ENCODE measurements at places on chromosomes 13 and 19. TPM values are rescaled to one million over a fixed set of nuclear protein-coding genes. Genes with fewer than 3 reads are reported as not detected.
A peak's percentile ranks its signal among the peaks of the same experiment; 100 is the strongest.

- H3K4me1 ChIP-seq = peaks cover 11% of the 10 kb centered on the region
- DNase-seq = peak; percentile 46
- no peak overlapping the region for H3K4me3 ChIP-seq
- no peaks in the 10 kb centered on the region for H3K36me3 ChIP-seq
- H3K27ac ChIP-seq = no peak overlapping the region
- no peaks in the 10 kb centered on the region for H3K27me3 ChIP-seq
Measured at GRCh38 chr19:51607920-51608562, 22.2 kb downstream of the SIGLEC5 start.

CAPS gene
- total RNA-seq = 3.6 TPM

DNA sequence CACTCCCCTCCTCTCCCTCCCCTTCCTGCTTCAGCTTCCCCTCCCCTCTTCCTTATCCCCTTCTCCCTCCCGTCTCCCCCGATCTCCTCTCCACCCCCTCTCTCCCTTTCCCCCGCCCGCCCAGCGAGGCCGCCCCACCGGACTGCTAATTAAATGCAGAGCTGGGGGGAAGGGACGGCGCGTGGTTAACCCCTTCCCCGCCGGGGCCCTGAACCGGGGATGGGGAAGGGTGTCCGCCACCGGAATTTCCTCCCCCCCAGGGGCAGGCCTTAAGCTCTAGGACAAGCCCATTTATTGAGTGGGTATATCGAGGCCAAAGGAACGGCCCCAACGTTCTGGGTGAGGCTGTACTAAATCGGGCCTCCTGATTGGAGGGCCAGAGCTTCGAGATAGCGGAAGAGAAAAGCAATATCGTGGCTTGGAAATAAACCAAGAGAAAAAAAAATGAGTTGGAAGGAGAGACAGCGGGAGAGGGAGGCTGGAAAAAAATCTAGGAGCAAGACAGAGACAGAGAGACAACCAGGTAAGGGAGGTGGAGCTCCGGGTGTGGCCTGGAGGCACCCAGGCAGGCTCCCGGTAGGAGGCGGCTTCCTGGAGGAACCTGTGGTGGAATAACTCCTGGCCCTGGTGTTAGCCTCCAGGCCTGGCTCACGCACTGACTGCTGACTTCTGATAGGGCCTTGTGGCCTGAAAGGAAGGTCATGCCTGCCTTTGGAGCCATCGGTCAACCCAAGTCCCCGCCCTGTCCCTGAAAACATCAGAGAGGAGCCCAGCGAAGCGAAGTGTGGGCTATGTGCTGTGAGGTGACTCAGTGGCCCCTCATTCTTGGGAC is 11.6 kb upstream of the JUND start:
- H3K4me3 ChIP-seq = peak overlapping the region; percentile 89
- H3K27ac ChIP-seq = peak overlapping the region; percentile 96
- DNase-seq = no peak
- peaks cover 19% of the 10 kb centered on the region for H3K36me3 ChIP-seq
- no peaks in the 10 kb centered on the region for H3K27me3 ChIP-seq

SIGLEC10 gene
- 3.7 TPM for total RNA-seq

NUDT15 gene
- total RNA-seq = 16.8 TPM

RABAC1 gene
- 41.3 TPM for total RNA-seq

- H3K27ac ChIP-seq = no peak overlapping the region
- no peaks in the 10 kb centered on the region for H3K4me1 ChIP-seq
- DNase-seq = no peak
- H3K36me3 ChIP-seq = no peaks in the 10 kb centered on the region
- H3K4me3 ChIP-seq = no peak overlapping the region
Measured at GRCh38 chr13:106348075-106348840, 187.2 kb downstream of the EFNB2 start.

- no peak overlapping the region for H3K4me3 ChIP-seq
- no peaks in the 10 kb centered on the region for H3K36me3 ChIP-seq
- H3K4me1 ChIP-seq = peaks cover 10% of the 10 kb centered on the region
Measured at GRCh38 chr13:50170447-50171037, 155.3 kb downstream of the KCNRG start.

DNA sequence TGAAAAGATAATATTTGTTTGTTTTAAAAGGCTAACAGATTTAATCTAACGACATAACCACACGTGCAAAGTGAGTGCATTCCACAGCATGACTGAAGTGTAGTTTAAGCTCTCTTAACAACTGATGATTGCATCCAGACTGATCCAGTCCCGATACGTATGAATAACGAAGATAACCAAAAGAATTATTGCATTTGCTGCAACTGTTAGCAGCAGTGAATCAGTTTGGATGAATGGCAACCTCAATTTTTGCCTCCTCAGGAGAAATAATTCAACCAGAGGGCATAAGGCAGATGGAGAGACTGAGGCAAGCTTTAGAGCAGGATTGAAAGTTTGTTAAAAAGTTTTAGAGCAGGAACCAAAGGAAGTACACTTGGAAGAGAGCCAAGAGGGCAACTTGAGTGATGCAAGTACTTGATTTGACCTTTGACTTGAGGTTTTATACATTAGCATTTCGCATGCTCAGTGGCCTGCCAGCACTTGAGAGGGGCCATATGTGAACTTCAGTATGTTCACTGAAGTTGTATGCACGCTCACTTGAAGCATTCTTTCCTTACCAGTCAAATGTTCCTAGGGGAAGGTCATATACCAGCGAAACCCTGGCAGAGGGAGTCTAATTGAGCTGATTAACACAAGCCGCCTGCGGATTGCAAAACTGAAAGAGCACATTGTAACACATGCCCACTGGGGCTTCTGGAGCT is 835.0 kb upstream of the PCDH20 start:
- no peak overlapping the region for H3K27ac ChIP-seq
- no peak for DNase-seq
- no peaks in the 10 kb centered on the region for H3K36me3 ChIP-seq
- H3K27me3 ChIP-seq = no peaks in the 10 kb centered on the region
- H3K4me1 ChIP-seq = no peaks in the 10 kb centered on the region

ZNF497 gene
- 0.76 TPM for total RNA-seq

DNA sequence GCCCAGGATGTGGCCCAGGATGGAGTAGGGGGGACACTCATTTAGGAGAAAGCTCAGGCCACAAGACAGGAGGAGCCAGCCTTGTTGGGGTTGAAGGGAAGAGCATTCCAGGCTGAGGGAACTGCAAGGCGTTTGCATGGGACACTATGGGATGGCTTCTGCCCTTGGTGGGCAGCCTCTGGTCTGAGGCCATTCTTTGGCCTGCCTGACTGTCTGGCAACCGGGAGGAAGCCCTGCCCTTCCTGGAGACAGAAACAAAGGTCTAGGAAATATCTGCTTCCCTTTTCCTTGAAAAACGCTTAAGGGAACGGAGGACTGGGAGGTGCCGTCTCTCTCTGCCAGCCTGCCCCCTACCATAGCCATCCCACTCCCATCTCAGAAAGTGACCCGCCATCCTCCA is 2.8 kb upstream of the ICAM1 start:
- H3K27me3 ChIP-seq = no peaks in the 10 kb centered on the region
- no peak overlapping the region for H3K4me3 ChIP-seq
- H3K4me1 ChIP-seq = peaks cover 19% of the 10 kb centered on the region
- H3K36me3 ChIP-seq = peaks cover 13% of the 10 kb centered on the region
- H3K27ac ChIP-seq = no peak overlapping the region

GRCh38 chr13:31436478-31436877 is 236.7 kb downstream of the B3GLCT start:
- no peak for DNase-seq
- H3K4me3 ChIP-seq = no peak overlapping the region
- H3K36me3 ChIP-seq = no peaks in the 10 kb centered on the region
- H3K27ac ChIP-seq = no peak overlapping the region
- no peaks in the 10 kb centered on the region for H3K27me3 ChIP-seq
- no peaks in the 10 kb centered on the region for H3K4me1 ChIP-seq

EBI3 gene
- total RNA-seq = 43.3 TPM

- no peak overlapping the region for H3K27ac ChIP-seq
- no peak overlapping the region for H3K4me3 ChIP-seq
- no peak for DNase-seq
- no peaks in the 10 kb centered on the region for H3K36me3 ChIP-seq
Measured at GRCh38 chr19:9986787-9987281, 23.5 kb downstream of the COL5A3 start.

GRIN2D gene
- total RNA-seq = 0.17 TPM
